Fibroblast of skin of right quadriceps (primary cell): ENCODE measurements at places on chromosomes 13 and 19.
A peak's percentile ranks its signal among the peaks of the same experiment; 100 is the strongest.

- no peak for DNase-seq
These were observed 39.4 kb downstream of the VAV1 start for GRCh38 chr19:6811906-6812305.

DNA sequence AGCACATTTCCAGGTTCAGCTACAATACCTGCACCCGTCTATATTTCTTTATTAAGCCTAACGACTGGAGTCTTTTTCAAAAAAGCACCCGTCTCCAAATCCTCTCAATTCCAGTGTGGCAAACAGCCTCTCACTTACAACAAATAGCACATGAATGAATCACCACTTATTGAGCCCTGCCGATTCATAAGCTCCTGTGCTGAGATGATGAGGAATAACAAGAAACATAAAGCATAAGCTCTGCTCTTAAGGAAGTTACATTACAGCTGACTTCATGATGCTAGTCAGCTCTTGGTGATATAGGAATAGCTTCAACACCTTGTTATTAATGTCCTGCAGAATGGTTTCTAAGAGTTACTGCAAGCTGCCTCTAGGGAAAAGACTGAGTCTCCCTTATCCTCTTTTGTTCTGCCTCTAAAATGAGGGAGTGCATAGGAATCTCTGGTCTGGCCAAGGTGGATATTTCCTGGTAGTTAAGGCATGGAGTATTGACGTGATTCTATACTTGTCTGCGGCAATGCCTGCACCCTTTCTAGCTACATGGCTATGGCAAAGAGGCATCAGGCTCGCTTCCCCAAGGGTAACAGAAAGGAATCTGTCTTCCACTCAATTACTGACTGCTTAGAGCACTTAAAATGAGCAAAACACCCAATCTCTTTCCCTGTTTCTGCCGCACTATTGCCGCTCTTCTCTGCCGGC, 195.7 kb downstream of the KLF12 start:
- peak; percentile 92 for DNase-seq

DNA sequence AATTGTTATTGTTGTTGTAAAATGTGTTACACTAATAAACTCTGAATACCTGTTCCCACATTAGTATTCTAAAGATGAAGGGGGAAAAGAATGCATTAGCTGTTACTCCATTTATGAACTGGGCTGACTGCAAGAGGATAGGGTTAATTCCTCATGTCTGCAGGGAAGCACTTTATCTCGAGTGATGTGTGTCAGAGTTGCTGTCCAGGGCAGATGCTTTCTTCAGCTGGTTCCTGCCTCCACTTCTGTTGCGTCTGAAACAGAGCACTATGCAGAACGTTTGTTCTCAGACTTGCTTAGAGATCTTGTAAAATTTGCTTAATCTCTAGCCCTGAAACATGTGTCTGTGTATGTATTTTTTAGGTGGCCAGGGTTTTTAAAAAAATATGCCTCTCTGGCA, 318.8 kb downstream of the SPRY2 start:
- no peak for DNase-seq

GRCh38 chr13:23504180-23504579, 66.0 kb upstream of the TNFRSF19 start:
- peak; percentile 74 for DNase-seq

- no peak for DNase-seq
These were observed 2810.0 kb downstream of the PCDH9 start for GRCh38 chr13:64420181-64420580.

DNA sequence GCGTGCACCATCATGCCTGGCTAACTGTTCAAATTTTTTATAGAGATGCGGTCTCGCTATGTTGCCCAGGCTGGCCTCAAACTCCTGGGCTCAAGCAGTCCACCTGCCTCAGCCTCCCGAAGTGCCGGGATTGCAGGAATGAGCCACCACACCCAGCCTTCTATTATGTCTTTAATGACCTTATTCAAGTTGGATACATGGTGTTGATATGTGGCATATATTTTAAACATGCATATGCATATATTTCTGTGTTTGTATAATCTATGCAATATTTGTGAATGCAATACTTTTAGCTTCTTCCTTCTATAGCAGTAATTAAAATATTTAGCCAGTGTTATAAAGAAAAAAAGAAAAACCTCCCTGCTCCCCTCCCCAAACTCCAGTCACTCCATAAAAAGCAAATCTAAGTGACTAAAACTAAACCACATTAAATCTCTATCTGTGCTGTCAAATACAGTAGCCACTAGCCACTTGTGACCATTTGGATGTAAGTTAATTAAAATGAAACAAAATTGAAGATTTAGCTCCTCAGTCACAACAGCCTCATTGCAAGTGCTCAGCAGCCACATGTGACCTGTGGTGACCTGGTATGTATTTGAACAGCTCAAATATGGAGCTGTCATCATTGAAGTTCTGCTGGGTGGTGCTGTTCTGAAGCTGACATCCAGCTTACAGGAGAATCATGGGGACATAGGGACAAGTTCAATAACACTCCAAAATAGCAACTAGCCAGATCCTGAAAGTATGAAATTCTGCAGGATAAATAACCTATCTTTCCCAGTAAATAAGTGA, 27.4 kb downstream of the FCGBP start:
- DNase-seq: no peak

DNA sequence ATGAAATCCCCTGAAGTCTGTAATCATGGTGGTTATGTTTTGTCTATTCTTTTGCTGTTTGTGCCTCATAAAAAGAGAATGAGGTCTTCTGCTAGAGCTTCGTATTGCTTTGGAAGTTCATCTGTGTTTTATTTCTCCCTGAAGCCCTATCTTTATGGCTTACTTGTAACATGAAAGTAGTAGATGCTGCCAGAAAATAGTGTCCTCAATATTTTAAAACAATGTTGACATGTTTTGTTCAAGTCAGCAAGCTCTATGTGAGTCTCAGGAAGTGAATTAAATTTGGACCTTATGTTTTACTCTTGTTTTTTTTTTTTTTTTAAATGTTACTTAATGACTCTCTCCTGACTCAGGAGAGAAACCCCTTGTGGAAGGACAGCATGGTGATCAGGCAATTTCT, 130.5 kb downstream of the B3GLCT start:
- DNase-seq: no peak

DNA sequence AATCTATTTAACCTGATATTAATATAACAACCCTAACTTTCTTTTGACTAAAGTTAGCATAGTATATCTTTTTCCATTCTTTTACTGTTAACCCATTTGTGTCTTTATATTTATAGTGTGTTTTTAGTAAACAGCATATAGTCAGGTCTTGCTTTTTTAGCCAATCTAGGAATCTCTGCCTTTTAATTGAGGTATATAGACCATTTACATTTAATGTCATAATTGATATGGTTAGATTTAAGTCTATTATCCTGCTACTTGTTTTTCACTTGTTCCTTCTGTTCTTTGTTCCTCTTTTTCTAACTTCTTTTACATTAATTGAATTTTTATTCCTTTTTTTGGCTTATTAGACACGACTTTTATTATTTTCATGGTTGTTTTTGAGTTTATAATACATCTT, 174.4 kb downstream of the KCTD15 start:
- no peak for DNase-seq

DNA sequence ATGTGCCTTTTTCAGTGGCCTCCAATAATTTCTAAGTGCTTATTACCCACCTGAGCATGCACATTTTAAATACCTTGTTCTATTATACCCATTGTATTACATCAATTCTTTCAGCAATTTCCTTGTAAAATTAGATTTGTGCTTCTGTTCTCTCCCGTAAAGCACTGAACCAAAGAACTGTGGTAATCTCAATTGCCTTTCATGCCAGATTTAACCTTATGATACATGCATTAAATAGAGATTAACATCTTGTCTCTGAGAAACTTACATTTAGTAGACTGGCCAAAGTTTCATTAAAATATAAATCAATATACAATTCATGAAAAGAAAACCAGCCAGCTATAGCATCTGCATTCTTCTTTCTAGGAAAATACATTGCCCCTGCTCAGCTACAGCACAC, 137.2 kb downstream of the EFNB2 start:
- no peak for DNase-seq

DNA sequence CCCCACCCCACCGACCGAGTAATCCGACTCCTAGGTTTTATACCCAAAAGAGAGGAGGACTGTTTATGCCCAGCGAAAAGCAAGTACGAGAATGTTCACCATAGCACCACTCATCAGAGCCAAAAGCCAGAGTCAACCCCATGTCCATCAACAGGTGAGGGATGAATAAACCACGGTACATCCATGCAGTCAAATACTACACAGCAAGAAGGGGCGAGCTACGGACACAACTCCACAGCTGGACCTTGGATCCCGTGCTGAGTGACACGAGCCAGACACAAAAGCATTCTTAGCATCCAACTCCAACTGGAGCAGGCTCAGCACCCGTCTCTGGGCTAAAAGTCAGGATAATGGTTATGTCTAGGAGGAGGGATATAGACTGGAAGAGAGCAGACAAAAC, 12.2 kb upstream of the RABAC1 start:
- no peak for DNase-seq

DNA sequence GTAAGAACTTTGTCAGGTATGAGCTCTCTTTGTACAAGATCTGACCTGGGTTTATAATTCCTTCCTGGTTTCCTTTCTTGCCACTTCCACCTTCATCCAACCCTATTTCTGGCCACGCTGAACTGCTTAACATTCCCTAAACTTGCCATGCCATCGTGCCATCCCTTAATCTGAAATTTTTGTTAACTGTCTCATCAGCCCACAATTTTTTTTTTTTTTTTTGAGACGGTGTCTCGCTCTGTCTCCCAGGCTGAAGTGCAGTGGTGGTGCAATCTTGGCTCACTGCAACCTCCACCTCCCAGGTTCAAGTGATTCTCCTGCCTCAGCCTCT, 144.6 kb downstream of the GGACT start:
- peak; percentile 25 for DNase-seq

DNA sequence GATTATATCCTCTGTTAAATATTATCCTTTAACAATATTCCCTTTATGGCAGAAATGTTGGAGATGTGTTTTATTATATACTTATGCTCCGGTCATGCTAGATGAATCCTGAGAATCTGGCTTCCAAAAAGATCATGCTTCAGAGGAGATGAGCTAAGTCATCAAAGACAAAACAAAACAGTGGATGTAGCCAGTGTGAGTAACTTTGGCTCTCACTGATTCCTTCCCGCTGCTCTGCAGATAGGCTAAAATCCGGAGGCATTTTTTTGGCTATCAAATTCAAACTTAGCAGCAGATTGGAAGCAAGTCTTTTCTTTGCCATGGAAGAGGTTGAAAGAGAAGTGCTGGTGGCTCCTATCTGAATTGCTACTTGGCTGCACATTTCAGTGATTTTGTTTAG, 295.9 kb downstream of the GPC6 start:
- DNase-seq: peak; percentile 52

- DNase-seq: peak; percentile 55
These were observed 2.0 kb downstream of the PTBP1 start for GRCh38 chr19:799076-799881.

- DNase-seq: no peak
These were observed 636.2 kb downstream of the SLITRK6 start for GRCh38 chr13:85163063-85163462.

- no peak for DNase-seq
These were observed 673 bp downstream of the SPATA13 start for GRCh38 chr13:24161010-24161775.

DNA sequence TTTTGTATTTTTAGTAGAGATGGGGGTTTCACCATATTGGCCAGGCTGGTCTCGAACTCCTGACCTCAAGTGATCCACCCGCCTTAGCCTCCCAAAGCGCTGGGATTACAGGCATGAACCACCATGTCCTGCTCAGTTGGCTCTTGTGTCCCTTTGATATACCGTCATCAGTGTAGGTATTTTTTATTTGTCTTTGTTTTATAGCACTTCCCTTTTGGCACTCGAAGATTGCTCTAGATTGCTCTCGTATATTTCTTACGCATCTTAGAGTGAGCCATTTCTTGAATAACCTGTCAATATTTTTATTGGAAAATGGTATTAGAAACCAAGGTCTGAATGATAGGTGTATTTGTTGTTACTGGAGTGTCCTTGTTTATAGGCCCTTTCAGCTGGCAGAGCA, 9.4 kb downstream of the SETDB2 start:
- no peak for DNase-seq

DNA sequence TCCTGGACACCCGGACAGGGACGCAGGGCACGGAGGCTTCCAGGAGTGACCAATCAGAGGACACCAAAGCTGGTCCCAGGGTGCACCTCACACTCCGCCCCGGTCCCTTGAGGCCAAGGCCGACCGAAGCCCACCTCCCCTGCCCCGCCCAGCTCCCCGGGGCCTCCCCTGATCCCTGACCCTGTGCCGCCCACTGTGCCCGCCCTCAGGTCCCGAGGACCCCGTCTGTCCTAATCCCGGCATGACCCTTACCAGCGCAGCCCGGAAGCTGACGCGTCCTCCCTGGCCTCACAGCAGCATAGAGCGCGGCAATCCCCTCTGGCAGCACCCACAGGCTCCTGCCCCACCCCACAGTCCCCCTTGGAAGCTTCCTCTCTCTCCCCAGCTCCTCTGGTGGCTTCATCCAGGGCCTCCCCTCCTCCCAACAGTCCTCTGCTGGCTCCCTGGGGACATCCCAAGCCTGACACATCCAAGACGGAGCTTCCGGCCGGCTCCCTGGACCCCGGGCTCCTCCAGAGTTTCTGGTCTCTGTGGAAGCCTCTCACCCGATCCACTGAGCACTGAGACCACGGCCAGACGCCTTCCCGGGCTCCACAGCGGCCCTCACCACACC, 7.4 kb upstream of the CDC34 start:
- peak; percentile 37 for DNase-seq

DNA sequence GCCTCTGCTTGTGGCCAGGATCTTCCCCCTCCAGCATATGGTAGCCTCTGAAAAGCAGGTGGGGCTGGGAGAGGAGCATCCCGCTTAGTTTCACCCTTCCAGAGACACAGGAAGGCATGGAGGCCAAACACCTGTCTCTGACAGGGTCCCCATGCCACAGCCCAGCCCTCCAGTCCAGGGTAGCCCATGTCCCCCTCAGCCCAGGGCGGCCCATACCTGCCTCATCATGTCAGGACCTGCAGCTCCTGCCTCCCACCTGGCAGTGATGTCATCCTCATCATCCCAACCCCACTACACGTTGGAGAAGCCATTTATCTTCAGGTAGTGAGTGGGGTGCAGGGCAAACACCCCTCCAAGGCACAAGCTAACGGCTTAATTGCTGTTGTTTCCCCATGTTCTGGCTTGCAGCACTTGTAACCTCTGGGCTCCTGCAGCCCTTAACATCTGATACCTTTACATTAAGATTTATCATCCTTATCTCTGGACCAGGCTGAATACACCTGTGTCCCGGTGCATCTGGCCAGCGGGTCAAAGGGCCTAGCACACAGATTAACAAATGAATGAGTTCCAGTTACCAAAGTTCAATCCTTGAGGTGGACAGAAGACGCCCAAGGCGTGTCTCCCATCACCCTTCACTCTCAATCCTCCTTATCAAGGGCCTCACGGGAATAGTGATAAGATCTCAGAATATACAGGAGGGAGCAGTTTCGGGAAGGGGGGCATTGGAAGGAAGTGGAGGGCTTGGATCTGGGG, 22.2 kb downstream of the ZNF175 start:
- no peak for DNase-seq

GRCh38 chr19:47729799-47730520, 15.4 kb upstream of the NOP53 start:
- no peak for DNase-seq

- peak; percentile 95 for DNase-seq
These were observed 431.1 kb downstream of the EFNB2 start for GRCh38 chr13:106104281-106104901.
